ENCODE measurements at places on chromosomes 5 and 9.

- no peak for DNase-seq
Observed at GRCh38 chr9:87280421-87280820, 217.2 kb upstream of the DAPK1 start.

DNA sequence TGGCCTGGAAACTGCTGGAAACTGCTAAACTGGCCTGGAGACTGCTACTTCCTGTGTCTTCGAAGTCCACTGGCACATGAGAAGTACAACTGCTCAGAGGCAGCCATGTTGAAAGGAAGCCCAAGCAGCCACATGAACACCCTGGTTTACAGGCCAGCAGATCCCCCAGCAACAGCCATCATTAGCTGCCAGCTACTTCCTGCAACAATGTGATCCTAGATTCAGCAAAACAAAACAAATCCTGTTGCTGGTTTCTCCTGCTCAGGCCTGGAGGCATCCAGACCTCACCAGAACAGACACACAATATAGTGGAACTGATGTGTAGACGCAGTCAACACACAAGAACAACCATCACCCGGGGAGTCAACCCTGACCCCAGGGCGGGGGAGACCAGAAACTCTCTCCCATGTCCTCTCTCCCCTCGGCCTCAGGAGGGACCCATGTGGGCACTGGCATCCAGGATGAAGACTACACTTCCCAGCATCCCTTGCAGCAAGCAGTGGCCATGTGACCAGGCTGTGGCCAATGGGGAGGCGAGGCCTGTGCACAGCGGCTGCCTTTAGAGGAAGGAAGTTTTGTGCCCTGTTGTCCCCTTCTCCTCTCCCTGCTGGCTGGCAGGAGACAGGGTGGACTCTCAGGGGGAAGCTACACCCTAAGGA, 9.2 kb upstream of the LCN15 start:
- no peak for DNase-seq

DNA sequence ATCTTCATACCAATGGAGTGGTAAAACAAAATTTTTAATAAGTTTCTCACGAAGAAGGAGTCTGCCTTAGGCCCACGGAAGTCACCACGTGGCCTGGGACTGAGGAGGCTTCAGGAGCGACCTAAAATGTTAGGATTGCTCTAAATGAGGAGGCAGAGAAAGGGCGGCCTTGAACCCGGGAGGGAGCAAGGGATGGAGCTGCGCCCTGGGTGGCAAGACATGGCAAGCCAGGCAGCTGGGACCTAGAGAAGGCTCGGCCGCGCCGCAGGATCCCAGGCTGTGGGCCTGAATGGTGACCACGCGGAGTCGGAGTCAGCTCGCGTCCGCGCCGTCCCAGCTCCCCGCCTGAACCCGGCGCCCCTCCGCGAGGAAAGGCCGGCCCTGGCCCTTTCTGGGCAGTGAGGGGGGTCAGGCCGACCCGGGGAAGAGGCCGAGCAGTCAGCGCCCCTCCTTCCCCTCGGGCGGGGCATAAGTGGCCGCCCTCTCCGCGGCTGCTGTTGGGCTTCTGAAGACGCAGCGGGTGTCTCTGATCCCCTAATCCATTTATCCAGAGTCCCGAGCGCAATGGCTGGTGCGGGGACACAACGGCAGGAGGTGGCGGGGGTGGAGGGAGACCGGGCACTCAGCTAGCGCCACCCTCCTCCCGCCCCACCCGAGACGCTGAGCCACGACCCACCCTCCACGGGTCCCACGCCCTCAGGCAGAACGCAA, 10.6 kb downstream of the IRX1 start:
- DNase-seq, result no peak

DNA sequence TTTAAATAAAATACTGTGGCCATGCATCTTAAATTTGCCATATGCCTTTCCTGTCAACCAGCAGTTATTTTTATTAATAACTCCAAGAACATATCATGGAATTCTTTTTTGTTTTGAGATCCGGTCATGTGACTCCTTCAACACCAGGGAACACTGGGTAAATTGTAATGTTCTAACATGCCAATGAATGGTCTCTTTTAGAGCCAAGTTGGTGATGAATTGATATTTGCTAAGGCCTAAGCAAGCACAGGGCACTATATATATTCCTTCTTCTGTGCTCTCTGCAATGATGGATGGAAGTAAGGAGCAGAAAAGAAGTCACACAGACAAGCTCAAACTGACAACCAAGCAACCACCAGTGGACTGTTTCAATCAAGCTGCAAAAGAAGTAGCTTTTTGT, 124.0 kb downstream of the EFNA5 start:
- no peak for DNase-seq

DNA sequence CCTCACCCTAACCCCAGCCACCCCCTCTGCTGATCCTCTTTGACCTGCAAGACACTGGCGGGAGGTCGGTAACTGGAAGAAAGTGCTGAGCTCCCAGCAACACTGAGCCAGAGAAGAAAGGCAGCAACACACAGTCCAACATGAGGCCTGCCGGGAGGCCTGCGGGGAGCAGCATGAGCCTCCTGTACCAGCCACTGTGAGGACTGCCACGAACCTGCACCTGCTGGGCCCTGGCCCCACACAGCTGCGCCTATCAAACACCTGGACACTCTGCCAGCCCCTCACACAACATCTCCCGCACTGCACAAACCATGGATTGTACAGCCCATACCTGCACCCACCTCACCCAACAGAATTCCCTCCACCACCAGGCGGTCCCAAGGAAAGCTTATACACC, 18.3 kb downstream of the CAMK2A start:
- no peak for DNase-seq

- peak; percentile 39 for DNase-seq
Observed at GRCh38 chr9:111937781-111938426, 41.3 kb downstream of the UGCG start.

- DNase-seq, result no peak
Observed at GRCh38 chr5:139204196-139204595, 6.0 kb upstream of the SIL1 start.

GRCh38 chr9:116687754-116688135, 640 bp downstream of the TRIM32 start:
- DNase-seq, result no peak

DNA sequence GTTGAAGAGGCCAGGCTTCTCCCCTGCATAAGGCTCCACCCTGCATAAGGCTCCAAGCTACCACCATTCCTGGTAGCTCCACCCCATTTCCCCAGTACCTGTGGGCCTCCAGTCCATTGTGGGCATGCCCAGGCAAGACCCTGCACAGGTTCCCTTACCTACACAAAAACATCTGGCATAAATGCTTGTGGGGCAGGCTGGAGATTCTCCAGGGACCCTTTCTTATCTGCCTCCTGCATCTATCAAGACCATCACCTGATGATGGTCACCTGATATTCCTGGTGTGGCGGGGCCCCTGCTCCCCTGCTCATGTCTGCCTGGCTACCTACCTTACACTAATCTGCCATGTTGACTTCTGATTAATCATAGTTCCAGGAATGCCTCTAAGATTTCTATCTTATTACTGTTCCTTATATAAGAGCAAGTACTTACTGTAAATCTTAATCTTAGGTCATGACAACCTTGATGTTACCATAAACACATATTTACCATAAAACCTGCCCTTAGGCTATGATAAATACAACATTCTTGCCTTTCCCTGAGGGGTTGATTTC, 41.0 kb downstream of the FGD3 start:
- no peak for DNase-seq

DNA sequence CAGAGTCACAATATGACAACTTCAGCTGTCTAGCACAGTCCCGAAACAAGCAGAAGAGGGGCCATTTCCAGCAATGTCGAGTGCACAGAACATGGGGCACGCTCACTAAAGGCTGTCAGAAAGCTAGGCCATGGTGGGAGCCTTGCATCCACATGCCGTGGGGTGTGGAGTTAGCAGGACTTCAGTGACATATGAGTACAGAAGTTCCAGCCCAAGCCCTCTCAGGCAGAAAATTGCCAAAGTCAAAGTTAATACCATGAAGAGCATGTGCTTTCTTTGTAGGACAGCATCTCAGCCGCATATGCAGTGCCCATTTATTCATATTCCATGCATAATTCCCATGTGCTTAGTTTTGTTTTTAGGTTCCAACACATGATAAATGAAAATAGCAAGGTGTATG, 26.7 kb downstream of the ECM2 start:
- no peak for DNase-seq

DNA sequence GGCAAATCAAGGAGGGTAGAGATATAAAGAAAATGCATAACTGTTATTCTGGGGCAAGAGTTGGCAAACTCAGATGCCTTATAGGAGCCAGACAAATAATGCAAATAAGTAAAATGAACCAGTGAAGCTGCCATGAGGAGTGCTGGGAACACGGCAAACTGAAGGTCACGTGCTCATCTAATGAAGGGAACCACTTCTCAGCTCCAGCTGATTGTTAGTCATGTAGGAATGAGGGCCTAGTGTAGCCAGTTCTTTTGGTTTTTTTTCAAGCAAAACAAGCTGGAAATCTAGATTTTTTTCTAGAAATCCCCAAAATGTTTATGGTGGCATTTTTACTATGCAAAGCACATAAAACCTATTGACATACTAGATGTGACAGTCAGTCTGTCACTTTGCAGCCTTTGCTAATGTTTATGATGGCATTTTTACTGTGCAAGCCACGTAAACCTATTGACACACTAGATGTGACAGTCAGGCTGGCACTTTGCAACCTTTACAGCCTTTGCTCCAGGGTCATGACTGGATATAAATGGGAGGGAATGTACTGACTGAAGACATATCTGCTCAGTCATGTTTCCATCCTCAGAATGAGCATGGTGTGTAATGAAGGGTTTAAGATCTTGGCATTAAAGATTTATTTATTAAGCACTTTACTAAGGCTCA, 39.4 kb downstream of the RUSC2 start:
- DNase-seq, result no peak

GRCh38 chr9:94079236-94079635, 5.0 kb upstream of the PTPDC1 start:
- DNase-seq, result no peak

- DNase-seq, result no peak
Observed at GRCh38 chr9:128275198-128276007, at the start of gene GOLGA2. Gene GOLGA2 (minus strand): TSS chr9:128276007. CDS start chr9:128275976, 31 bp downstream.

- no peak for DNase-seq
Observed at GRCh38 chr5:164071671-164072070, 566.3 kb downstream of the MAT2B start.

GRCh38 chr9:130845901-130846481, 10.9 kb downstream of the ABL1 start:
- DNase-seq, result no peak

DNA sequence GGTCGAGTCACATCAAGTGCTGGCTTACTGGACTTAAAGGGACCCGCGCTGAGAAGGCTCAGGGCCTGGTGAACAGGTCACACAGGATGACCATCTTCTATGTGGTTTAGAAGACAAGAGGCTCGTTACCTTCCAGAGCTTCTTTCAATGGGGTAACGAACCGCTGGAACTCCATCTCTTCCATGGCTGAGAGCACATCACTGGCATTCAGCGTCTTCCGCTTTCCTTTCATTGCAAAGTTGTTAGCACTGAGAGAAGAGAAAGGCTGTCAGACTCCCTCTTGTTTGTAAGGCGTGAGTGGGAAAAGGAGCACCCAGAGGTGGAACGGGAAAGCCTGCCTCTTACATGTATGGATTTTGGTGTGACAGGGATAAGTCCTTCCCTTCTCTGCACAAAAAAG, 994 bp downstream of the POLE3 start:
- DNase-seq, result no peak

- DNase-seq, result no peak
Observed at GRCh38 chr9:22141908-22142307, 132.8 kb upstream of the CDKN2B start.

GRCh38 chr9:29339387-29339786, 1766.1 kb upstream of the C9orf72 start:
- no peak for DNase-seq
